Kidney capillary endothelial cell (primary cell): ENCODE measurements at places on chromosomes 7 and 10.

GRCh38 chr10:76959111-76959510 lies 678.5 kb downstream of the KCNMA1 start:
- no peak for DNase-seq

GRCh38 chr7:115125312-115125711 lies 203.4 kb downstream of the MDFIC start:
- no peak for DNase-seq

DNA sequence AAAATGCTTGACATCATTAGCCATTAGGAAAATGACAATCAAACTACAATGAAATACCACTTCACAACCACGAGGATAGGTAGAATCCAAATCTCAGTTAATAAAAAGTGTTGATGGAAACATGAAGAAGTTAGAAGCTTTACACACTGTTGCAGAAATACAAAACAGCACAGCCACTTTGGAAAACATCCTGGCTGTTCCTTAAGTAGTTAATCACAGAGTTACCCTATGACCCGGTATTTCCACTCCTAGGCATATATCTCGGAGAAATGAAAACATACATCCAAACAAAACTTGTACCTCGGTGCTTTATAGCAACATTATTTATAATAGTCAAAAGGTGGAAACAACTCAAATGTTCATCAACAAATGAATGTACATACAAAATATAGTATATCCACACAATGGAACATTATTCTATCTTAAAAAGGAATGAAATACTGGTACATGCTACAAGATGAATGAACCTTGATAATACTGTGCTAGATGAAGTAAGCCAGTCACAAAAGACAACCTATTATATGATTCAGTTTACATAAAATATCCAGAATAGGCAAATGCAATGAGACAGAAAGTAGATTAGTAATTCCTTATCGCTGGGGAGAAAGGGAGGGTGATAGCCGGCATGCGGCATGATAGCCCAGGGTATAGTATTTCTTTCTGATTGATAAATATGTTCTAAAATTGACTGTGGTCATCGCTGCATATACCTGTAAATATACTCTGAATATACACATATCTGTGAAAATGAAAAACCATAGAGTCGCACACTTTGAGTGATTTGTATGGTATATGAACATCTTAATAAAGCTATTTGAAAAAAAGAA lies 1.9 kb downstream of the VWDE start:
- DNase-seq, result no peak

DNA sequence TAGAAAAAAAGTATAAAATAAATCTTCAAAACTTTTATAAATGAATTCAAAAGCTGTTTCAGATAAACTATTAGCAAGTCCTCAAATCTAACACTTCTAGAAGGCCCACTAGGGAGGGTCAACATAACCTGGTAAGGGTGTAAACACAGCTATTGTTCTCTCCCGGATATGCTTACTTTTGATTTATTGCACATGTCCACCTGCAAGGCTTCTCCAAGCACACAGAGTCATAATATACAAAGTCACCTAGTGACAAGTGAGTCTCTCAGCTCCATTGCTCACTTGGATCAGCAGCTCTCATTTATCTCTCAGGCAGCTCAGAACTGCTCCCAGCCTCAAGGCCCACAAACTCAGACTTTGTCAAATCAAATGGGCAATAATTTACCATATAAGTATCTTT lies 44.0 kb upstream of the COL1A2 start:
- DNase-seq, result no peak

DNA sequence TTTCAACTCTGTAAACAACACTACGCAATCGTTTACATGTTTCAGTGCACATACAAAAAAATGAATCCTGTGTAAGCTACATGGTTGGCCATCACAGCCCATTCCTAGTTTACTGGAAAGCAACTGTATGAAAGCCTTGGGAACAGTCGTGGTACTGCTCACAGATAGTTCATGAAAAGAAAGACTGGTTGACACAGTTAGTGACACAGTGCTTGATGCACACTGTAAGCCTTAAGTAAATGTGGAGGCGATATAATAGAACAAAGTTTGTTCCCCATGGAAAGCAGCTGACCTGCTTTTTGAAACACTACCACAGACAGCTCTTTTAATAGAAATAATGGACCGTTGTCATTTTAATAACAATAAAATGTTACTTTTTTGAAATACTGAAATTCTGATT lies 5.1 kb downstream of the CACNA2D1 start:
- no peak for DNase-seq

DNA sequence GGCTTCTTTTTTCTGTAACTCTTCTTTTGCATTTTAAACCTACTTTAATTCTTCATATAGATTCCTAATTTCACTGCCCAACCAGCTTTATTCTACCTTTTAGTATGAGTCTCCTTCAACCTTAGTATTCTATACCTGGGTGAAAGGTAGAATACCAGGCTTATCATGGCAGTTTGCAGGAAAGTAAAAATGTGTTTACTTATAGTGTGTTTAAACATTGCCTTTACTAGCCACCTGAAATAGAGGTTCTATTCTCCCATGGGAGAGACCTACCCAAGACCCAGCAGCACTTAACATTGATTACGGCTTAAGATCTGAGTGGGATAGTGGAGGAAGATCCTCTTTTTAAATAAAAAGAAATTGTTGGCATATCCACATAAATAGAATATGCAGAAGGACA lies 1.6 kb upstream of the MYPN start:
- no peak for DNase-seq

DNA sequence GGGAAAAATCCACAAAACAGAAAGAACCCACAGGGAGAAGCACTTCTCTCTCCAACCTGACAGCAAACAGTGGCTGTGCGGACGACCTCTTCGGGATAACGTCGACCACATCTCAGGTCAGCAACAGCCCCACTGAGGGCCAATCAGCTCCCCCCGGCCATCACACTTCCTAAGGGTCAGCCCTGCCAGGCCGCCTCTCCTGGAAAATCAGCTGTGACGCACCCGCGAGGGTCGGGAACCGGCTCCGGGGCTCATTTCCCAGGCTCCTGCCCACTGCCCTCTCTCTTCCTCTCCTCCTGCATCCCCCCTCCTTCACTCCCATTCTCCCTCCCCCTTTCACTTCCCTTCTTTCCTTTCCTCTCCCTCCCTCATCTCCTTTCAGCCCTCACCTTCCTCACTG lies 118.3 kb downstream of the DIP2C start:
- DNase-seq, result no peak

- DNase-seq, result no peak
Measured at GRCh38 chr7:75950111-75950681, 35.2 kb downstream of the POR start.

DNA sequence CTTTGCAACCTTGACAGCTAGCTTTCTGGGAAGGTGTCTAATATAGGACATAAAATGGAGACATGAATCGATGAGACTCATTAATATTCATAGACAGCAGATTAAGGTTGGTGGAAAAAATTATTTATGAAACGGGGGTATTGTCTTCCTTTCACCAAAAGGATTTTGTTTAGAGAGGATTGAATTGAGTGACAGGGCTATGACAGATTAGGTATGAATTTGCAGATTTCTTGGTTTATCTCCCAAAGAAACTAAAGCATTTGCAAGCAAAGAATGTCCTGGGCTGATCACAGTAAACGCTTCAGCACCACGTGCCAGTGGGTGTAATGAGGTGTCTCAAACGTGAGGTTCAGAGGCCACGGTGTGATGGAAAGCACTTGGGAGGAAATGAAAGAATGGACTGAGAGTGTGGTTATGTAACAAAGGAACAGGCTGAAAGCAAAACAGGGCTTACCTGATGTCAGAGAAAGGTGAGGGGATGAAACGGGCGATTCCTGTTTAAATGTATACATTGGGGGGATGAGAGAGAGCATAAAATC lies 329.2 kb upstream of the NPVF start:
- DNase-seq, result no peak

GRCh38 chr10:117399341-117400196 lies 24.3 kb upstream of the PDZD8 start:
- no peak for DNase-seq

DNA sequence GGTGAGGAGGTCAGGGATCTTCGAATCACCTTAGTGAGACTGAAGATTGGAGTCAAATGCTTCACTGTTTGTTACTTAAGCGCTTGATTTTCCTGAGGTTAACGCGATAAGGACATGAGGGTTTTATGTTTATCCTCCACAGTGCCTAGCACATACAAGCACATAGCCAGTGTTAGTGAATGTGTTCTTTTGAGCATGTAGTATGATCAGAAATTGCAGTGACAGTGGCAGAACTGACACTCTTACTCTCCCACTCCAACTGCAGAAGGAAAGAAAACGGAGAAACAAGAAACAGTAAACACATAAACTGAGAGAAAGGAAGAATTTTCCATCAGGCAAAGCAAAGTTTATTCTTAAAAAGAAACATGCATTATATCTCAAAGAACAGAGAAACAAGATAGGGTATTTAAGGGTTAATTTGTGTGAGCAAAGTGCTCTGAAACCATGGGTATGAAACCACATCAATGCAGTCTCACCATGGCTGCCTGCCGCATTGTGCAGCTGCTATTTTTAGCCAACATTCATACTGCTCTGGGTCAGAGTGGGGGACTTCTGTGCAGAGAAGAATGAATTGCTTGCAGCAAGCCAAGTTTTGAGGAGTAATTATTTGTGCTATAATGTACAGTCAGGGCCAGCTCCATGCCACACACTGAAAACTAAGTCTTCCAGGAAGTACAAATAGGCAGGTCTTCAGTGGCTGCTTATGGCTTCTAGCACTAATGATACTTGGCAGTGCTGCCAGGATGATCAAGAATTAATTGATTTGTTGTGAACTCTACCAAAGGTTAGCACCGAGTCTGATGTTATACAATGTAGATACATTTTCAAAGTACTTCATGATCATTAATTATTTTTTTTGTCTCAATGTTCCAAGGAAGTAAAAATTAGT lies 152.0 kb downstream of the MACC1 start:
- no peak for DNase-seq

GRCh38 chr7:47844311-47844710 lies 104.0 kb downstream of the PKD1L1 start:
- DNase-seq, result no peak

- no peak for DNase-seq
Measured at GRCh38 chr10:112441520-112441919, 5.2 kb downstream of the ZDHHC6 start.

DNA sequence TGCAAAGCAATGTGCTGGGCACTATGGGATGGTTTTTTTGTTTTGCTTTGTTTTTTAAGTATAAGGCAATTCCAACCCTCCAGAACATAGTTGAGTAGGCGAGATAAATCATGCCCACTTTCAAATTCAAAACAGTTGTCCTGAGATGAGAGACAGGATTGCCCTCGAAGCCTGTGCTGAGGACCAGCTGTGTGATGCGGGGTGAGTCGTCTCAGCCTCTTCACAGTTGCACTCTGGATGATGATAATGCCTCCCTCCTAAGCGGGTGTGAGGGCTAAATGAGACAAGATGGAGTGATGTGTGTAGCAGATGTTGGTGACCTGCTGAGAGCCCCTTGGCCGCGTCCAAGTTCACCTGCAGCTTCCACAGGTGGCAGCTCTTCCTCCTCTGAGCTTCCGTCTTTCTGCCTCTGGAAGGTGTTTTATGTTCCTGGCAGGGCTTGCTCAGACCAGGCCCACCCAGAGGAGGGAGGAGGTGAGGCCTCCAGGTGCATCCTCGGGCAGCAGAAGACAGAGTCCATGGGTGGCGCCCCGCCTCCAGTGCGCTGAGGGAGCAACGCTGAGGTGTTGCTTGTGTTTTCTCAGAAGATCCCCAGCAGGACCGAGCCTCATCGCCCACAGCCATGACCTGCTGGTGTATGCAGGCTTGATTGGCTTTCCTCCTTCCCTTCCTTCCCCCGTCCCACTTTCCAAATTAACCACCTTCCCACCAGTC lies 30.6 kb downstream of the ECHDC3 start:
- no peak for DNase-seq

DNA sequence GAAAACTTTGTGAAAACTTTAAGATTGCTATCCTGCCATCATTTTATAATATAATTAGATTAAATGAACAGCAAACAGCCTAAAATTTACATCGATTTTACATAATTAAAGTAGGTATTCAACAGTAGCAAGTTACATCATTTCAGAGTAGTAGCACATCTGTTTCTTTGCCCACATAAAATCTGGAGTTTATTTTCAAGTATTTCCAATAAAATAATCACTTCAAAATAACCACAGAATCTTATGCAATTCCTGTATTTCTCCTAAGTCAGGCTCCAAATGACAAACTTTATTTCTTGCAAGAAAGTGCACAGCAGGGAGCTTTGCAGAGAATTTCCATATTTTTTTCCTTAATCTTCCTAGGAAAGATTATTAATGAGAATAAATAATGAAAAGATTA lies 82.6 kb downstream of the CUBN start:
- no peak for DNase-seq

GRCh38 chr7:138354066-138354465 lies 106.0 kb upstream of the TRIM24 start:
- DNase-seq, result no peak

GRCh38 chr7:157690833-157691585 lies 354.2 kb downstream of the DNAJB6 start:
- peak; percentile 63 for DNase-seq

DNA sequence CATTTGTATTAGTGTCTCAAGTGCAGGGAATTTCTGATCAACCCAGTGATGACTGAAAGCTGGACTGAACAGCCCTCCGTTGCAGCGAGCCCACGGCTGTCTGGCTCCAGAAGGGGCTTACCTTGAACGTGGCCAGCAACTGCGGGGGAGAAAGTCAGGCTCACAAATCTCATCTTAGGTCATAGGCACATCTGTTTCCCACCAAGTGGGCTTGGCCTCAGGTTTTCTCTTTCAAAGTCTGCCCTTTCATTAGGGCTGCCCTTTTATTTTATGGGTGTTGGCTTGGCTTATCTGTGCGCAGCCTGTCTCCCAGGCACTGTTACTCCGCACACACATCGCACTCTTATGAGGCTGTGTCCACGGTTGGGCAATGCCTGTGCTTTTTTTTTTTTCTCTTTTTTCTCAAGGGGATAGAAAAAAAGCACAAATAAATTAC lies 178.0 kb downstream of the JCAD start:
- no peak for DNase-seq

GRCh38 chr7:83878614-83879013 lies 229.7 kb upstream of the SEMA3E start:
- DNase-seq, result no peak

GRCh38 chr10:6336016-6336415 lies 133.3 kb downstream of the PFKFB3 start:
- DNase-seq, result no peak

- DNase-seq, result no peak
Measured at GRCh38 chr10:63256009-63256773, 123.1 kb downstream of the NRBF2 start.

DNA sequence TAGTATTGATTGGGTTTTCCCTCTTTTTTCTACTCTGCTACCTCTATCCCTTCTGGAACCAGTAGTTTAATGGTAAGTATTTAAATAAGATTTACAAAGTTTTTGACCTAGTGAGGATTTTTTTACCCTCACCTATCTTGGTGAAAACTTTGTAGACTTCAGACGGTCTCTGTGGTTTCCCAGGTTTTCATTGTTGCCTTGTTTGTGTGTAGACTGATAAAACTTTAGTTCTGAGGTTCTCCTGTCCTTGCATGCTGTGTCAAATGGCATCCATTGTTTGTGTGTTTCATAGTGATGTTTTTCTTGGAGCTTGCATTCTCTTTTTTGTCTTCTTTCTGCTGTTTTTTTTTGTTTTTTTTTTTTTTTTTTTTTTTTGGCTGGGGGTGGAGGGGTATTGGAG lies 22.6 kb downstream of the ZNRF2 start:
- DNase-seq, result no peak
